Lower lobe of right lung (tissue), 2 donors: ENCODE measurements at places on chromosomes 6 and 20.

DNA sequence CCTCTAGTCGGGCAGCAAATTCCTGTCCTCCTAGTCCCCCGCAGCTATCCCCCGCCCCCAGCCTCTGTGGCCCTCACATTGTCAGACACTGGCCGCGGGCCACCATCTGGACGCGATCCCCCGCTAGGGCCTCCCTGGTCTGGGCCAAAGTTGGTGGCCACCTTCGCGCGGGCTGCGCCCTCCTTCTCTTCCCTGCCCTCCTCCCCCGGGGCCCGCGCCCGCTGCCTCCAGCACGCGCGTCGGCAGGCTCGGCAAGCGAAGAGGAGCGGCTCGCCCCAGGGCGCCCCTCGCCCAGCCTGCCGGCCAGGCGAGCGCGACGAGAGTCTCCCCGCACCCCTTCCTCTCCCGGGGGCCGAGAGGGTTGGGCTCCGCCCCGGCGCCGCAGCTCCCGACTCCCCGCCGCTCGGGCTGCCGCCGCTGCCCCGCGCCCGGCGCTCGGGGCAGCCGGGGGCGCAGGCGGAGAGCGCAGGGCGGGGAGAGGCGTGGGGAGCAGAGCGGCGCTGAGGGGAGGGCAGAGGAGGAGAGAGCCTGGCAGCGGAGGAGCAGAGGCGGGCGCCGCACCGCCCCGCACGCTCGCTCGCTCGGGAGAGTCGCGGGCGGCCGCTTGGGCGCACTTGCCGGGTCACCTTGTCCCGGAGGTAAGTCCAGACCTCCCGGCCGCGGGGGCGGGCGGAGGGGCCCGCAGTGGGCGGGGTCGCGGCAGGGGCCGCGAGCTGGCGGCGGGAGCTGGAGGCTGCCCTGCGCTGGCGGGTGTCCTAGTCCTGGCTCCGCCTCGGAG is at the start of gene SYNDIG1:
TSS of gene SYNDIG1 (plus strand) at position 514 of the 778 bp plus-strand sequence. CDS start 73,469 bp downstream, outside the sequence.
- no peak for DNase-seq

DNA sequence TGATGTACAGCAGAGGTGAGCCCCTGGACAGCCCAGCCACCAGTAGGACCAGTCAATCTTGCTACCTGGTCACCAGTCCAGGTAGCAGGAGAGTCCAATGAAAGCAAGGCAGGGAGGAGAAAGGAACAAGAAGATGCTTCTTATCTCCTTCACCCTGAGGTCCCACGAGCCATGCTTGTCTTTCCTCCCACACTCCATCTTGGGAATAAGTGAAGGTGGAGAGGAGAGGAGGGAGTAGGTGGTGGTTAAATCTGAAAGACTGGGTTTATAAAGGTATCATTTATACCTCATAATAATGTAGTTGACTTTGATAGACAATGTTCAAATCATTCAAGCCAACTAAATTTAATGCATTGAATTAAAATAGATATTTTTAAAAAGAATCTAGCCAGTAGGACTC is 35.9 kb downstream of the LAMP5 start:
- no peak for DNase-seq

GRCh38 chr20:23205611-23206041 is 119.5 kb upstream of the CD93 start:
- DNase-seq = peak; percentile 58

DNA sequence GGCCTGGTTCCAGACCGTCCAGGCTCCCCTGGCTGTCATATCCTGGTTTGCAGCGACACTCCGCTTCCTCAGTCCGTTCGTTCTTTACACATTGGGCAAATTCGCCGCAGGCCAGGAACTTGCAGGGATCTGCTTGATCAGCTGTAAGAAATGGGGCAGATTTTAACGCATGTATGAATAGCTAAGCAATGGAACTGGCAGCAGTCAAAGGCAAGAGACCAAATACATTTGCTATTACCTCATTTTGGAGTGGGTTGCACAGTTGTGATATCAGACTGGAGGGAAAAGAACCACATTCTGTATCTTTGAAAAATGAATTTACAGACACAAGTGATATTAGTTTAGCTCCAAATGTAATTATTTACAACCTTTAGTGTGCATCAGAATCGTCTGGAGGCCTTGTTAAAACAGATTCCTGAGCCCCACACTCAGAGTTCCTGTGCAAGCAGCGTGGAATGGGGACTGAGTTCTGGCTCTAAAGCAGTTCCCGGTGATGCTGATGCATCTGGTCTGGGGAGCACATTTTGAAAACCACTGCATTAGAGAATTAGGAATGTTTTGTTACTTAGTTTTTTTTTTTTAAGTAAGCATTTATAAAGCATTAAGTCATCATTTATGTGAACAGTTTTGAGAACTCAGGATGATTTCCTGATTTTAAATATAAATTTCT is 141.3 kb downstream of the IMPG1 start:
- no peak for DNase-seq

- DNase-seq = no peak
Observed at GRCh38 chr20:24949756-24950127, 673 bp downstream of the CST7 start.

DNA sequence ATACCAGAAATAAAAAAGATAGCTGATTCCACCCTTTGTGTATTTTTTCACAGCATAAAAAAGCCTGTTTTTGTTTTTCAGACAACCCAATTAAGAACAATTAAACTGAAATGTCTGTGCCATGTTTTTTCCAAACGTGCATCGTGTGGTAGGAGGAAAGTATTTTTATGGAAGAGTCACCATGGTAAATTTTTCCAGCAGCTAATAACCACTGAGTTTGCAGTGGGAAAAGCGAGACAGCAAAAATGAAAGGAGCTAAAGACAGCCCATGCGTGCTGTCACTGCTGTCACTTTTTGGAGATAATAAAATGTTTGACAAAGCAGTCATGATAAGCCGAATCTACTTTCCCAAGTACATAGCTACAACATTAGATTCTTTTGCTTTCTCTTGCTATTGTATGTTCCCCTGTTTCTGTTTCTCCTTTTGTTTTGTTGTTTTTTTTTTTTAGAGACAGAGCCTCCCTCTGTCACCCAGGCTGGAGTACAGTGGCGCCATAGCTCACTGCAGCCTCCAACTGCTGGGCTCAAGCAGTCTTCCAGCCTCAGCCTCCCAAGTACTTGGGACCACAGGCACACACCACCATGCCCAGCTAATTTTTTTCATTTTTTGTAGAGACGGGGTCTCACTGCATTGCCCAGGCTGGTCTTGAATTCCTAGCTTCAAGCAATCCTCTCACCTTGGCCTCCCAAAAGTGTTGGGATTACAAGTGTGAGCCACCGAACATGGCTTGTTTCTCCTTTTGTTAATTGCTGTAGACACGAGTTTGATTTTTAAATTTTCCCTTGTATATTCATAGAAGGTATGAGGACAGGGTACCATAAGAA is 261.3 kb downstream of the TMEM242 start:
- no peak for DNase-seq

GRCh38 chr6:42241915-42242314 is 24.3 kb upstream of the MRPS10 start:
- DNase-seq = no peak

GRCh38 chr6:42899871-42900270 is 16.0 kb upstream of the PTCRA start:
- DNase-seq = no peak

DNA sequence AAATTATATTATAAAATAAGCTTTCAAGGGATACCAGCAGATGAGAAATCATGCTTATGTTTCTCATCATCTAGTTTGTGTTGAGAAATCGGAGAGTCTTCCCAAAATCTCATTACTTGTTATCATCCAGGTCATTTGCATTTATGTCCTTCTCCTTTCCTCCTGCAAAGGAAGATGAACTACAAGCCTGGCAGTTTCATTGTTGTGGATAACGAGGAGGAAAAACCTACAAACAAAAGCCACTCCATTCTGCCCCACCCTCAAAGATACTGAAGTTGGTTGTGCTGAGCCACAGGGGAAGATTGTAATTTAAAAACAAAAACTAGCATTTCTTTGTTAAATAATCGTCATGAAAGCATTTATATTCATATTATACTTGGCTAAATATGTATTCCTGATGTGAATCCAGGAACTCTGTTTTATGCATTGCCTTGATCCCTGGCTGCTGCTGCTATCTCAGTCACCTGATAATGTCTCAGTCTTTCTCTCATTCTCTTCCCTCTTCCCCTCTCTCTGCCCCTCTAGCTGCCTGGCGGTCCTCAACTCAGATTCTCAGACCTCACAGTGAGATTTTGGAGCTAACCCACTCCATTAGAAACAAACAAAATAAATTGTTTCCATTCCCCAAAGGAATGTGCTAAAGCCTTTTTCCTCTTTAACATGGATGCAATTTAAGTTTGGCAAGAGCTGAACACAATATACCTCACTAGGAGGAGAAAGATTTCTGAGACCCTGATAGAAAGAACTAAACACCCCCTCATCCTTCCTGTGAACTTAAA is 185.3 kb downstream of the ADAT2 start:
- DNase-seq = no peak

DNA sequence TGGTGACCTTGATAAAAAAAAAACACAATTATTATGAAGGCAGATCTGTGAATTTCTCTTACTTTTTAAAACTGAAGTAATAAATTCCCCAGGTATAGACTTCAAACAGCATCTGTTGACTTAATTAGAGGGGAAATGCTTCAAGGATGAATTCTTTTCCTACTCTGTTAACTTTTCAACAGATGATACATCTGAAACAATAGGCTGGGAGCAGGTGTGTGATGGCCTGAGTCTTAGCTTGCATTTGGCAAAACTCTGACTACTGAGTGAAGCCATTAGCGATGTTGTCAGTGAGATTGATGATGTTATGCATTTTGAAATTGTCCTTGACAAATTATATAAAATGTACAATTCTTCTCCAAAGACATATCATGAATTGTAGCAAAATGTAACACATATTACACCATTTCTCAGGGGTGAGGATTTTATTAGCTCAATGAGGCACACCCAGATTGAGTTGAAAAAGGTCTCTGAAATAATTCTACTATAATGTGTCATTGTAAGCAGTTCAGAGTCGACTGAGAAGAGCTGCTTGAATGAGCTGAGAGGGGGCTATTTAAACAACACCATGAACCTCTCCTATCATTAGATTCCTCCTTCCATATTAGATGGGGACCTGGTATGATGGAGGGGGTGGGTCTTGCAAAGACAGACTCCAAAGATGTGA is 39.6 kb upstream of the OGFRL1 start:
- no peak for DNase-seq

DNA sequence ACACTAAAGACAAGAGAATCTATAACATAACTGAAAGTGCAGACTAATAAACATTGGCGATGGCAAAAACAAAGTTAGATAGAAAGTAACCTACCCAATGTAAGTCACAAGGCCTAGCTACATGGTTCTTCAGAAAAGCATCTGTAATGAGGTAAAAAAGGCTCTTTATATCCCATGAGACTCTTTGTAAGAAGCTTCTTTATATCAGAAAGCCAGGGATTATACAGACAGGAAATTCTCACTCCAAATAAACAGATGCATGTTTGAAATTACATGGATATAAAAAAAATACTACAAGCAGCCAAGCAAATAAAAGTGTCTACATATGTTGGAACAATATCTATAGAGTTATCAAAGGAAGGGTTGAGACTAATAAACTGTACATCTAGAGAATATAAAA is 284.9 kb upstream of the NRSN1 start:
- DNase-seq = no peak

GRCh38 chr20:237929-238328 is 10.9 kb downstream of the DEFB129 start:
- no peak for DNase-seq

GRCh38 chr6:42984924-42985475 is 630 bp downstream of the PPP2R5D start:
- no peak for DNase-seq

DNA sequence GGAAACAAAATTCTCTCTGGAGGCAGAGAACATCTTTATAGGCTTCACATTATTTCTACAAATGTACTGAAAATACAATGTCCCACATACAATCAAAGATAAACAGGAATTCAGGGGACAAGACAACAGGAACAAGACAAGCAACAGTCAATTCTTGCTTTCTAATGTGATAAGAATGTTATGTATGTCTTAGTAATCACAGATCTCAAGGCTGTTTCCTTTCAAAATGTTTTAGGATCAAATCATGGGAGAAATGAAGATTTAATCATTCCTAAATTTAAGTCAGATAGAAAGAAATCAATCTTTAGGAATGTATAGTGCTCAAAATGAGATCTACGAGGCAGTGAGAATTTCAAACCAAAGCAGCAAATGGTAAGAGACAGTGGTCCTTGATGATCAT is 32.1 kb downstream of the NEDD9 start:
- DNase-seq = no peak

- DNase-seq = no peak
Observed at GRCh38 chr20:17202673-17203072, 24.2 kb upstream of the PCSK2 start.

DNA sequence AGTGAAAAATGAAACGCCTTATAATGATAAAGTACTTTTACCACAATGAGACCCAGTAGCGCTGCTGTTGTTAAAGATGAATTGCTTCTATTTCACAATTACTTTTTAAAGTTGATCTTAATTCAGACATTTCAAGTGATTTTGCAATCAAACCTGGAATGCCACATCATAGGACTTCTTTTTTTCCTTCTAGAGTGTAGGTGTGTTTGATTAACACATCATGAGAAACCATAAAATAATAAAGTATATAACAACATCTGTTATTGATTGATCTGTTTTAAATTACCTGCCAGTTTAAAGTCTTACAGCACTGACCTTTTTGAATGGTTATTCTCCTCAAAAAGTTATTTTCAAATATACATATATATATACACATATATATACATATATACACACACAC is 38.6 kb downstream of the HEBP2 start:
- no peak for DNase-seq

DNA sequence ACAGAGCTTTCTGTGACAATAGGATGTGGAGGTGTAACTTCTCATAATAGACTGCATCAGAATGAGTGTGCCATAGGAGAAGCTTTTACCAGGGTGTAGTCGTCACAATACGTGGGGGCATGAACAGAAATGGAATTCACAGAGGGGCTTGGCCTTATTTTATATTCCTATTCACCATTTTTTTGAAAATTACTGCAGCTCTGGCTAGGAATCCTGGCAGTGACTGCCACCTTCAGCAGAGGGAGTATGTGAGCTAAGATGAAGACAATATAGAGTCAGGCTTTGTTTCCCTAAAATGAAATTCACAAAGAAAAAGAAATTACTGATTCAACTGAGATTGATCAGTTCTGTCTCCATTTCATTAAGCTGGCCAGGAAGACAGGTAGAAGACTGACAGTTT is 13.9 kb downstream of the TOMM6 start:
- no peak for DNase-seq

DNA sequence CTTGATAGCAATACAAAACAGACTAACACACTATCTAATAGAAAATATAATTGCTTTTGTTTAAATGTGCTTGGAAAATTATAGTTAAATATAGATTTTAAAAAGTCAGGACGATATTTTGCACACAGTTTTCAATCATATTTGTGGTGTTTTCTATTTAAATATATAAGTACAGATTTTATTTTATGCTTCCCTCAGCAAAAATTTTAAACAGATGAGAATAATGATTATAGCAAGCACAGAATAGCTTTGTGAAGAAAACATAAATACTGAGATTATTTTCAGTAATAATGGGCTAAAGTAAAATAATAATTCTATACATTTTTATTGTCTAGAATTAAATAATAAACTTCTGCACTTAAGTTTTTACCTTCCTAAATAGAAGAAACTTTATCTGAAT is 809.4 kb downstream of the PHF3 start:
- DNase-seq = no peak
